ENCODE measurements at places on chromosomes 2 and 18.
A peak's percentile ranks its signal among the peaks of the same experiment; 100 is the strongest.

GRCh38 chr2:237315170-237315828 lies 98.7 kb downstream of the COL6A3 start:
- peak; percentile 98 for DNase-seq

DNA sequence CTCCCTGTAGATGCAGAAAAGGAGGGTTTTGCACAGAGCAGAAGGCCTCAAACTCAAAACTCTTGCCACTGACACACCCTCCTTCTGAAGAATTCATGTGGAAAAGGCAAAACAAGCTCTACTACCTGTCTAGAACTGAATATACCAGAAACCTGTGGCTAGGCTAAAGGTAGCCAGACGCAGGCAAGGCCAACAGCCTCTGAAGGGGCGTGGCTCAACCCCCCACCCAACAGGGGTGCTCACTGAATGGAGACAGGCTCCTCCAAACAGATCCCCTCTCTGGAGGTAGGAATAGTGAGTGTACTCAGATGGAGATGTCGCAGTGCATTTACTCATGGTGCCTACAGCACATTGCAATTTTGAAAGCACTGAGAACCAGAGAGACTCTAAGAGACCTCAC lies 3.0 kb upstream of the STK17B start:
- no peak for DNase-seq

- DNase-seq = no peak
Measured at GRCh38 chr2:182818925-182819324, 47.5 kb downstream of the FRZB start.

- no peak for DNase-seq
Measured at GRCh38 chr2:105406221-105406620, 7.4 kb upstream of the FHL2 start.

- DNase-seq = peak; percentile 65
Measured at GRCh38 chr2:19648583-19648982, 253.2 kb downstream of the TTC32 start.

- DNase-seq = no peak
Measured at GRCh38 chr18:25587545-25587944, 235.6 kb upstream of the ZNF521 start.

GRCh38 chr2:146301287-146301686 lies 1543.5 kb upstream of the ACVR2A start:
- no peak for DNase-seq
